Stimulated activated CD4-positive, alpha-beta T cell treated with anti-CD3 and anti-CD28 coated beads, TNF-alpha, amount 100 ng/mL, for 24 hours (primary cell): ENCODE measurements at places on chromosomes 11 and 22.
A peak's percentile ranks its signal among the peaks of the same experiment; 100 is the strongest.

DNA sequence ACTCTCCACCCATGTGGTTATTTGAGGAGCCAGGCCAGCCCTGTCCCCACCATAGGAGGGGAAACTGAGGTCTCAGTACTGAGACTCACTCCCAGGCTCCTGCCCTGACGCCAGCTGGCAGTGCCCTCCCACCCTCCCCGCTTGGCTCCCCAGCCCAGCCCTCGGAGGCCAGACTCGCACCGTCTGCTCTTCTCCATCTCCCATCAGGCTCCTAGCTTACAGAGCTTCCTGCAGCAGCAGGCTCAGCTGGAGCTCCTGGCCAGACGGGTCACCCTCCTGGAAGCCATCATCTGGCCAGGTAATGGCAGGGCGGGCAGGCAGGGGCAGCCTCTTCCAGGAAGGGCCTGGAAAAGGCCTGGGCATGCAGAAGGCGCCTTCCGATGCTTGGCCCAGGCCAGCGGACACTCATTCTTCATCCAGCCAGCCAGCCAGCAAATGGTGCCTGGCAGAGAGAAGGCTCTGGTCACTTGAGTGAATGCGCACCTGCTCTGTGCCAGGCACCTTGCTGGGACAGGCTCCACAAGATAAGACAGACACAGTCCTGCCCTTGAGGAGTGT is 12.6 kb downstream of the RHBDD3 start:
- DNase-seq, result no peak

- no peak for DNase-seq
These were observed 6.3 kb upstream of the IGLL5 start for GRCh38 chr22:22881116-22882000.

DNA sequence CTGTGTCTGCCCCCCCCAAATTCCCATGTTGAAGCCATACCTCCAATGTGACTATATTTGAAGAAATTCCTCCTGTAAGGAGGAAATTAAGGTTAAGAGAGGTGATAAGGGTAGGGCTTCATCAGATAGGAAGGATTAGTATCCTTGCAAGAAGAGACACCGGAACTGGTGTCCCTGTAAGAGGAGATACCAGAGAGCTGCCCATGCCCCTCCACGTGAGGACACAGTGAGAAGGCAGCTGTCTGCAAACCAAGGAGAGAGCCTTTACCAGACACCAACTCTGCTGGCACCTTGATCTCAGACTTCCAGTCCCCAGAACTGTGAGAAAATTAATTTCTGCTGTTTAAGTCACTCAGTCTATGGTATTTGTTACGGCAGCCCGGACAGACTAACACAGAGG is 109.3 kb downstream of the ARFGAP2 start:
- DNase-seq, result no peak

DNA sequence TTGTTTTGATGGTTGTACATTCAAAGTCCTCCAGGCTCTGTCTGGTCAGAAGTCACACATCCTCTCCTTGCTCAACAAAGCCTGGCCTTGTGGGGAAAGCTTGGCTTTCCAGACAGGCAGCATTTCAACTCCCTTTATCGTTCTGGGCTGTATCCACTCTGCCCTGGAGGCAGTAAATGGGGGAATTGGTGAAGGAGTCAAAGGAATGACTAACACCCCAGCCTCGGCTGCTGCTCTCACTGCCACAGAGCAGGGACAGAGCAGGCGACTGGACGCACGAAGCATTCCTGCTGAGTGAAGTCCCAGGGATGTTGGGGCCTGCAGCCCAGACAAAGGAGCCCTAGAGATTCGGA is 52.8 kb downstream of the WNT11 start:
- no peak for DNase-seq

DNA sequence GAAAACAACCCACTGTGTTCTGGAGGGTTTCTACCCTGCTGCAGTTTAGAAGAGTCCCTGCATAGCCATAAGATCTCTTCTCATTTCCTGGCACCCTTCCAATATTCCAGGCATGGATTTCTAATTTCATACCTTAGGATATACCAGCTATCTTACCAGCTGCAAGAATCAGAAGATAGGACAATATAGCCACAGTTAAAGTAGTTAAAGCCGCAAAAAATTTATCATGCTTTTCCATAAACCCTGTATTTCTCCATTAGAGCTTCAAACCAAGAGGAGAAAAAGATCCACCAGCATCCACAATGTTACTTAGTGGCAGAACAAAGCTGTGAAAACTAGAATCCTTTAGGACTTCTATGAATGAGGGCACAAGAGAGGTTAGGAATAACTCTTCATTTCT is 8.6 kb upstream of the OR56B1 start:
- DNase-seq, result no peak

DNA sequence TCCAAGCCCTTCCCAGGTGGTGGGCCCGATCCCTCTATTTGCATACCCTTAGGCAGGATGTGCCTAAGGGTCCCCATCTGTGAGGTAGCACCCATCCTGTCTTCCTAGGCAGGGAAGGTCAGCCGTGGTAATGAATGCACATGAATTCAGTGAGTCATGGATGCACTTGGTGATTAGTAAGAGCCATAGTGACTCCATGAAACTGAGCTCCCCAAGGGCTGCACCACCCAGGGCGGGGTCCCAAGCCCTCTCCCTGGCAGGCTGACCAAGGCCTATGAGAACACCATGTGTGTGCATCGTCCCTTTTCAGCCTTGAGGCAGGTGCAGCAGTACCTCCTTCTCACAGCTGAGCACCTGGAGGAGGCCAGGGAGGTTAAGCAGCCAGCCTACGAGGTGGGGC is 15.6 kb upstream of the SUSD2 start:
- DNase-seq, result no peak

DNA sequence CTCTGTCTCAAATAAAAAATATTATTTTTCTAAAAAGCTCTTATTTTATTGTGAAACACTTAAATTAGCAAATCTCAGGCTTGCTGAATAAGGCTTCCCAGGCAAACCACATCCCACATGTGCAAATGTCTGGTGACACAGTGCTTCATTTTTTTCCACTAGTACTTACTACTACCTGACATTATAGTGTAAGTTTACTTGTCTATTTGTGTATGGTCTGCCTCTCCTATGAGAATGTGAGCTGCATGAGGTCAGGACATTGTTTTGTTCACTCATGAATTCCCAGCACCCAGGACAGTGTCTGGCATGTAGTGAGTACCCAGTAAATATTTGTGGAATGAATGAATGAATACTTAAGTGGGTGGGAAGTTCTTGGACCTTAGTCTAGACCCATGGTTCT is 103.1 kb downstream of the PTPRJ start:
- no peak for DNase-seq

GRCh38 chr11:133070021-133070713 is 462.1 kb downstream of the OPCML start:
- no peak for DNase-seq

DNA sequence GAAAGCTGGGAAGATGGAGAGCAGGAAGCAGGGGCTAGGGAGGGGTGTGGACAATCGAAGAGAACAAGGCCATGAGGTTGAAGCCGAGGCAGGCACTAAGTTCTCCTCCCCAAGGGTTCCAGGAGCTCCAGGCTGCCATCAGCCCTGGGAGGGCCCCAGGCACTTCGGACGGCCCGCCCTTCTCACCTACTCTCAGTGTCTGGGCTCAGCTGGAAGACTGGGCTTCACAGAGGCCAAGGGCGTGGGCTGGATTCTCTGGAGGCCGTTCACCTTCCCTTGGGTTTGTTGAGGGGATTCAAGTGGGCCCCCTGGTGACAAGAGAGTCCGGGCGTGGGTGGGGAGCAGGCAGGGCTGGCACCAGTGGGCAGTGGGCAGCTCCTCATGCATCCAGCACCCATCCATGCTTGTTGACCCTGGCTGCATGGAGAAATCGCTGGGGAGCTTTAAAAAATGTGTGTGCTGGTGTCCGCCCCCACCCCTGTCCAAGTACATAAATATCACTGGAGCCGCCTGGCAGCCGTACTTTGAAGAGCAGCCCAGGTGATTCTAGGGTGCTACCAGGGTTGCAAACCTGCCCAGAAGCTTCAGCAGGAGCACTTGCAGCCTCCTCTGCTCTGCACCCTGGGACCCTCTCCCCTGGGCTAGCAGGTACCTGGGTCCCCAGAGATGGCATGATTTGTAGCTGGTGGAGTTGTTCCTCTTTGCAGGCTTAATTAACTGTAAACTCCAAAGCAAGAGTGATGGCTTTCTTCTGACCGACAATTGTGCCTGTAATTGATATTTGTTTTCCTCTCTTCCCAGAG is 74.3 kb downstream of the RTL6 start:
- DNase-seq, result no peak

- DNase-seq, result no peak
These were observed 5.4 kb downstream of the SCARF2 start for GRCh38 chr22:20432244-20432686.

- no peak for DNase-seq
These were observed 29.4 kb downstream of the LGR4 start for GRCh38 chr11:27443227-27443626.

GRCh38 chr11:74462009-74462408 is 5.3 kb downstream of the KCNE3 start:
- DNase-seq, result no peak

GRCh38 chr11:62614275-62614674 is 1.2 kb downstream of the ROM1 start:
- peak; percentile 59 for DNase-seq

GRCh38 chr11:1747753-1748635 is 2.4 kb downstream of the IFITM10 start:
- DNase-seq, result no peak
